Right ventricle myocardium inferior (tissue), 1 donor: ENCODE measurements at places on chromosomes 1 and 21.

DNA sequence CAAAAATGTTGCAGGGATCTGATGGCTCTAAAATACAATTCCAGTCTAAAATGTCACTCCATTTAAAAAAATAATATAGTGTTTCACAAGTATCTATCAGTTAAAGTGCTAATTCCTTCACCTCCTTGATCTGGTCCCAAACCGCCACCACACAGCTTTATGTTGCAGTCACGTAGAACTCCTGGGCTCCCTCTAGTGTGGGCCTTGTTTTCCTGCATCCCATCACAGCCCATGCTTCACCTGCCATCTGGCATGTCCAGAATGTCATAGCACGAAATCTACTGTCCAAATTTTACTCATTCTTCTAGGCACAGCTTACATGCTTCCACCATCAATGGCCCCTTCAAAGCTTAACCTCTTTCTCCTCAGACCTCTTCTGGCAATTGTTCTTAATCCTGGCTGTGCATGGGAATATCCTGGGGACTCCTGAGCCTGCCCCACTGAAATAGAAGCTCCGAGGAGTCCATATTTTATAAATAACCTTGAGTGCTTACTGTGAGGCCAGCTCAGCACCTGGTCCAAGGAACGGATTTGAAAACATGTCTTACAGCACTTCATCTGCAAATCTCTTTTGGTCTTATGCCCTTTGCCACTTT is 15.5 kb downstream of the FYB2 start:
- DNase-seq, result no peak

GRCh38 chr1:227312361-227313025 is 5.8 kb downstream of the CDC42BPA start:
- no peak for DNase-seq

GRCh38 chr1:228042508-228042907 is 35.7 kb downstream of the WNT3A start:
- DNase-seq, result no peak

- DNase-seq, result no peak
These were observed 34.6 kb downstream of the NRDC start for GRCh38 chr1:51843948-51844347.

- DNase-seq, result no peak
These were observed 956 bp downstream of the CPLANE2 start for GRCh38 chr1:16235944-16236510.

DNA sequence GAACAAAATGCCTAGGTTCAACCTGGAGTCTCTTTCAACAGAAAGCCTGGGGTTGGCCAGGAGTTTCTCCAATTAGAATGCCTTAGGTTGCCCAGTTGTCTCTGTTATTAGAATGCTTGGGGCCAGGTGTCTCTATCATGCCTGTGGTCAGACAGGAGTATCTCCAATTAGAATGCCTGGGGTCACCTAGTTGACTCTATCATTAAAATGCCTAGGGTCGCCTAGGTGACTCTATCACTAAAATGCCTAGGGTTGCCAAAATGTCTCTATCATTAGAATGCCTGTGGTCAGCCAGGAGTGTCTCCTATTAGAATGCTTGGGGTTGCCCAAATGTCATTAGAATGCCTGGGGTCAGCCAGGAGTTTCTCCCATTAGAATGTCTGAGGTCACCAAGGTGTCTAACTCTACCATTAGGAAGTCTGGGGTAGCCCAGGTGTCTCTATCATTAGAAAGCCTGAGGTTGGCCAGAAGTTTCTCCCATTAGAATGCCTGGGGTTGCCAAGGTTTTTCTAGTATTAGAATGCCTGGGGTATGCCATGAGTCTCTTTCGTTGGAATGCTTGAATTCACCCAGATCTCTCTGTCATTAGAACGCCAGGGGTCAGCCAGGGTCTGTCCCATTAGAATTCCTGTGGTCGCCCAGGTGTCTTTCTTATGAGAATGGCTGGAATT is 57.9 kb downstream of the RNF187 start:
- DNase-seq, result no peak

DNA sequence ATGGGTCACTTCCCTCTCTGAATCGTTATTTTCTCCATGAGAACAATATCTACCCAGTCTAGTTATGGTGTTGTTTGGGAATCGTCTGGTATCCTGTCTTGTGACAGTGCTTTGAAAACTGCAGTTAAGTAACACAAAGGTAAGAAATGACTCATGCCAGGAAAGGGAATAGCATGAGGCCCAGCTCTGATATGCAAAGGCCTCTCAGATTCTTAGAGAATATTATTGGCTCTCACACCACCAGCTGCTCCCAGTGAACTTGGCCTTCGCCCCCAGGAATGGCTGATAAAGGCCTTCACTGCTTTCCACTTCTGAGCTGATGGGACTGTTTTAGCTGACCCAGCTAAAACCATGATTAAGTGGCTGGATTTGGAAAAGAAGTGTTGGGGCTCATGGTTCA is 27.1 kb downstream of the NEK2 start:
- no peak for DNase-seq

GRCh38 chr1:20555758-20556120 is 3.4 kb downstream of the FAM43B start:
- no peak for DNase-seq

DNA sequence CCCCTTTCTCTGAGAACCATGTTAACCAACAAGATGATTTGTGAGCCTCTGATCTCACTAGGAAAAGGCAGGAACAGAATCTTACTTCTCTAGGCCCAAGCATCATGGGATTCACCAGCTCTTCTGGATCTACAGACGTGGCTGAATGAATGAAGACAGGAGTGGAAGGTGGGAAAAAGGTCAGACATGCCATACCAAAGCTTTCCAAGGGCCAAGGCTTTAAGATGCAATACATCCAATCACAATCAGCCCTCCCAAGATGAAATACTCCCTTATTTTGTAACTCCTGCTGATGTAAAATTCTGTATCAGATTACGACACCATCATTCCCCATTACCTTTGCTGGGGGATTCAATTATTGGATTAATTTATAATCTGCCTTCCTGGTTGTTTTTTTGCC is 80.9 kb downstream of the SSBP3 start:
- no peak for DNase-seq

DNA sequence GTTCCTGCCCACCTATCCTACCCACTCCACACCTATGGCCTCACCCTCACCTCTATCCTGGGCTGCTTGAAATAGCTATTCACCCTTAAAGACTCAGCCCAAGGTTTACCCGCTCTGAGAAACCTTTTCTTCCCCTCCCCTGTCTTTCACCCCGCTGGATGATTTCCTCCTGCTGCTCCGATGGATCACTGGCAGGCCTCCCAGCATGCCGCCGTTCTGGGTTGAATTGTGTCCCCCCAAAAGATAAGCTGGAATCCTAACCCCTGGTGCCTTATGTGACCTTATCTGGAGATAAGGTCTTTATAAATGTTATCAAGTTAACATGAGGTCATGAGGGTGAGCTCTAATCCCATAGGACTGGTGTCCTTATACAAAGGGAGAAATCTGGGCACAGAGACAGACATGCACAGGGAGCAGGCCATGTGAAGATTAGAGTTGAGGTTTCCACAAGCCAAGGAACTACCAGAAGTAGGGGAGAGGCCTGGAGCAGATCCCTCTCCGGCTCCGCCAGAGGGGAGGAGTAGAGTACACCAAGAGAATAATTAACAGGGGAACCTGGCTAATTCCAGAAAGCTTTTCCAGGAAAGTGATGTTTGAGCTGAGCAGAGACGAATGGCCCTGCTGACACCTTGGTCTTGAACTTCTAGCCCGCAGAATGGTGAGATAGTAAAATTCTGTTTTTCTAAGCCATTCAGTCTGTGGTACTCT is 110.0 kb upstream of the SERBP1 start:
- no peak for DNase-seq

- DNase-seq, result no peak
These were observed 9.2 kb upstream of the NOS1AP start for GRCh38 chr1:162060314-162060713.

DNA sequence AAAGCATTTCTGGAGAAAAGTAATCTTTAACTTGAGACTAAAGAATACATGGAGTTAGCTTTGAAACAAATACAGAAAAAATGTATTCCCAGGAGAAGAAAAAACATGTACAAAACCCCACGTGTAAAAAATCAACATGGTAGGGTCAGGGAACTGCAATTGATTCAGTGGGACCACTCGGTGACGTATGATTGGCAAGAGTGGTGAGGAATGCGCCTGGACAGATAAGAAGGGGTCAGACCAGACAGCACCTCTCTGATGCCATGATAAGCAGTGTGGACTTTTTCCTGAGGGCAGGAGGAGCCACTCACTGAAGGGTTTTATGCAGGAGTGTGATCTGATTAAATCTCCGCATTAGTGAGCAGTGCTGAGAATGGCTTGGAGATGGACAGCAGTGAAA is 142.5 kb downstream of the DAB1 start:
- DNase-seq, result no peak

DNA sequence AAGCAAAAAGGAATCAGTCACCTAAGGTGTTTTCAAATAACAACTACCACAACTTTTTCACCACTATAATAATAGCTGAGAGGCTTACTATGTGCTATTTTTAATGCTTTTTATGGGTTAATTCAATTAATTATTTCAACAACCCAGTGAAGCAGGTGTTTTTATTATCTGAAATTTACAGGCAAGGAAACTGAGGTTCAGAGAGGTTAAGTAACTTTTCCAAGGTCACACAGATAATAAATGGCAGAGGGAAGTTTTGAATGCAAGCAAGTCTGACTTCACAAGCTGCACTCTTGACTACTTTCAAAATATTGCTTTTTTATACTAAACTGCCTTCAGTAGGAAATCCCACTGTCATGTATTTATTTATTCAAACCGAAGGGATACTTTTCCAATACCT is 4.2 kb upstream of the TMEM183A start:
- no peak for DNase-seq

DNA sequence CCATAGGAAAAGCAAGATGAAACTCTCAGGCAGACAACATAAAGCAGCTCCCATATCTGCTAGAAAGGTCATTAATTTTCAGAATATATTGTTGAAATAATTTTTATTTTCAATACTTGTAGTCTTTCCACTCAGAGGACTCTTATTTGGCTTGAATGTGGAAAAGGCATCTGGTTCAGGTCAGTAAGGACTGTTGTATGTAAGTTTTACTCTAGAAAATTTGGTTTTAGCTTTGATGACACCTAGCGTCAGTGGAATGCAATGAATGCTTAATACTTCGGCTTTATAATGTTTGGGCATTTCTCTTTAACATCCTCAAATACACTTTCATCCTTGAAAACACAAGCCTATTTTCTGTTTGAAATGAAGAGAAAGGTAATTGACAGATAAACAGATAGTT is 63.3 kb downstream of the LRRC40 start:
- no peak for DNase-seq

DNA sequence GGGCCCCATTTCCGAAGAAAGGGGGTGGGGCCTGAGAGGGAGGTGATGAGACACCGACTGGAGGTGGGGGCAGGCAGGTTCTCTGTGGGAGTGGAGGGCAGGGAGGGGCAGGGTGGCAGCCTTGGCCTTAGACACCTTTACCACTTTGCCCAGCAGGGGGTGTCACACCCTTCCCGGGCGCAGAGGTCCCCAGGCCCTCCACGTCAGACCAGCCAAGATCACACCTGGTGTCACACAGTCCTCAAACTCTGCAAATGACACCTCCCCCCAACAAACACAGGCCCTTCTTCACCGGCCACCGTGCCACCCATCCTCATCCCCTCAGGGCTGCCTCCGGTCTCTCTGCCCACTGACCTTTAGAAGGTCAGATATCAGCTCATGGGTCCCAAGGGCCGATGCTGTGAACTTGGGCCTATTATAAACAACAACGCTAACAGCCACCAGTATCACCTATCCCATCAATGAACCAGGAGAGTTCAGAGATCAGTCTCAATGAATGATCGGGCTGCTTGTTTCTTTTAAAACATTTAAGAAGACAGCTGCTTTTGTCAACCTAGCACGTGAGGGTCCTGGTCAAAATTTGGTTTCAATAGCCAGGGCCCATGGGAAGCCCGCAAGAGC is 103.9 kb downstream of the CASZ1 start:
- DNase-seq, result no peak

- no peak for DNase-seq
These were observed 187.6 kb downstream of the MATN1 start for GRCh38 chr1:30535595-30536325.

- DNase-seq, result no peak
These were observed 2.1 kb downstream of the HLCS start for GRCh38 chr21:36964398-36964797.

DNA sequence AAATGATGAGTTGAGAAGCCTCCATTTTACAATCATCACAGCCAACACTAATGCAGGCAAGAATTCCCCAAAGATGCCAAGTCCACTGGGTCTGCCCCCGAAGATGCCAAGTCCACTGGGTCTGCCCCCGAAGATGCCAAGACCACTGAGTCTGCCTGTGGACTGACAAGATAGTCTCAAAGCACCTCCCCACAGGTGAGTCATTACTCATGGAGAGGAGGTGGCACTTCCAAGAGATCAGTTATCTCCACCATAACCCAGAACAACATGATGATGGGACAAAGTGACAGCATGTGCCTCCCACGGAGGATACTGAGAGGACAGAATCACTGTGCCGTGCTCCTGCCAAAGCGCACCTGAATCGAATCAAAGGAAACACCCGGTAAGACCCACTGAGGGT is 4.8 kb downstream of the PTTG1IP start:
- DNase-seq, result no peak

DNA sequence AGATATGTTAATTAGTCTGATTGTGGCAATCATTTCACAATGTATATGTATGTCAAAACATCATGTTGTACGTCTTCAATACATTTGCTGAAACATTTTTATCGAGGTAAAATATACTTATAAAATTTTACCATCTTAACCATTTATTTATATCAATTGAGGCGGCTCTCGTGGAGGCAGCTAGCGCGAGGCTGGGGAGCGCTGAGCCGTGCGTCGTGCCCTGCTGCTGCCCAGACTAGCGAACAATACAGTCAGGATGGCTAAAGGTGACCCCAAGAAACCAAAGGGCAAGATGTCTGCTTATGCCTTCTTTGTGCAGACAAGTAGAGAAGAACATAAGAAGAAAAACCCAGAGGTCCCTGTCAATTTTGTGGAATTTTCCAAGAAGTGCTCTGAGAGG is 202.5 kb upstream of the PBX1 start:
- peak; percentile 37 for DNase-seq

DNA sequence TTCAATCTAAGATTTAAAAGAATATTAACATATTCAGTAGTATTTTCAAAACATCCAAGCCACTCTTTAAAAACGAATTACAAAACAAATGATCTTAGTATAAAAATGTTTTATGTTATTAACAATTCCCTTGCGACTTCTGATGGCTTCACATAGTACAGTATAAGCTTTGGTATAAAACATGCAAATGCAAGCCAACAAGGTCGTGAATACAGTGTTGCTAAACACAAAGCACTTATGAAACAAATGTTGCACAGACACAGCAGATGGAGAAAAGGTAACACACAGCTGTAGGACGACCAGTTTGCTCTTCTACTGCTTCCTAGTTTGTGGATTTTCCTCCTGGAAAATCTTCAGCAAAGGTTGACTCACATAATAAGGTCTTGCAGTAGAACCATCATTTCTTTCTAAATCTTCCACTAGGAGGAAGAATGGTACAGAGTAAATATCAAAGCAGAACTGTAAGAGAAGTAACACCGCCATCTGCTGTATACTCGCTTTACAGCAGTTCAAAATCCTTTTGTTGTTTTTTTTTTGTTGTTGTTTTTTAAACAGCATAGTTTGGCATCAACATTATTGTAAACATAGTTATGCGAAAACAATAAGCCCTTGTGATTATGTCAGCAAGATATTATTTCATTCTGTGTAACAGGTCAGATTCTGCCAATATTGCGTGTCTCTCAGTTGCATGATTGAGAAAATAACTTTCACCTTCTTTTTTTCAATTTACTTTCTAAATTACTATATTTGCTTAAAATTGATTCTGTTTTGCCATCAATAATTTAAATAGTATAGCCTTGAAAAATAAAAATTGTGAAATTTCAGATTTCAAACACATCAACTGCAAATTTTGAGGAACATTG is 69.5 kb downstream of the LHX8 start:
- DNase-seq, result no peak
